ENCODE measurements at places on chromosomes 4 and X.

- DNase-seq: no peak
Measured at GRCh38 chr4:14844061-14844460, 158.2 kb upstream of the CPEB2 start.

GRCh38 chrX:150409964-150410363 is 46.8 kb downstream of the MAMLD1 start:
- DNase-seq: no peak

DNA sequence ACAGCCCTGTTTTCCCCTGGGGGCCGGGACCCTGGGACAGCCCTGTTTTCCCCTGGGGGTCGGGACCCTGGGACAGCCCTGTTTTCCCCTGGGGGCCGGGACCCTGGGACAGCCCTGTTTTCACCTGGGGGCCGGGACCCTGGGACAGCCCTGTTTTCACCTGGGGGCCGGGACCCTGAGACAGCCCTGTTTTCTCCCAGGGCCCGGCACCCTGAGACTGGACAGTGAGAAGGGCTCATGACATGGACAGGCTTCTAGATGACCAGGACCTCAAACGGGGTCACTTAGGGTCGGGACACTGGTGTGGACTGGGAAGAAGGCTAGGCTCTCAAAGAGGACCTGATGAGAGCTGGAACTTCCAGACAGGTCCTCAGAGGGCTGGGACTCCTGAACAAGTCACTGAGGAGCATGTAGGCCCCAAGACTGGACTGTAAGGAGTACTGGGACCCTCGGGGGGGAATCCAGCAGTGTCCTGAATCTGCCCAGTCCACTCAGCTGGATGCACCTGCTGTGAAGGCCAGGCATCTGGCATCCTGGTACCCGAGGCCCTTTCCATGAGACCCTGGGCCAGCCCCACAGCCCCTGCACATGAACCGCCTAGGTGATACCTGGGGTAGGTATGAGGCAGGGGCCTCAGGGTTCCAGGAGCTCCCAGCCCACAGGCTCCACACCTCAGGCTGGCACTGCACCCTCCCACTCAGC is 2.4 kb downstream of the PCGF3 start:
- no peak for DNase-seq

- DNase-seq: no peak
Measured at GRCh38 chr4:110955748-110956147, 332.9 kb upstream of the PITX2 start.

- no peak for DNase-seq
Measured at GRCh38 chr4:63085091-63085490, 1324.2 kb downstream of the TECRL start.

DNA sequence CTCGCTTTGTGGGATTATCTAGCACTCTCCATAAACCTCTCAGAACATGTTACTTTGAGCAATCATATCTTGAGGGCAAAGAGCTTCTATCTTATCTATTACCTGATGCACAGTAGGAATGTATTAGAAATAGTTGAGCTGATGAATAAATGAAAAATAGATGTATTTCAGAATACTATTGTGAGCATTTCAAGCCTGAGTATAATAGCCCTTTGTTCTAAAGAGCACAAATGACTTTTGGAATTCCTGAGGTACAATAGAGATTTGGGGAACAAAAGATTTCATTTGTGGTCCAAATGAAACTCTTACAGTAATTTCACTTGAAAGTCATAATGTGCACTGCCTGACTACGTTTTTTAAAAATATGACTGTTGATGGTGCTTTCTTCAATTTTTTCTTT is 159.5 kb downstream of the UGT8 start:
- DNase-seq: no peak

Measured in CD4-positive, alpha-beta T cell treated with Interleukin-1 beta for 1 hour (primary cell).